ENCODE measurements at places on chromosomes 12 and 14. TPM values are rescaled to one million over a fixed set of nuclear protein-coding genes. Genes with fewer than 3 reads are reported as not detected.

Gene CLBA1
- total RNA-seq: 19.9 TPM

GRCh38 chr14:96265383-96266095 is 9.5 kb downstream of the BDKRB1 start:
- no peak overlapping the region for H3K4me3 ChIP-seq
- no peaks in the 10 kb centered on the region for H3K4me1 ChIP-seq
- DNase-seq: no peak
- H3K27ac ChIP-seq: no peak overlapping the region
- no peaks in the 10 kb centered on the region for H3K36me3 ChIP-seq

GRCh38 chr14:50524731-50525515 is 7.4 kb downstream of the MAP4K5 start:
- H3K4me3 ChIP-seq: no peak overlapping the region
- H3K4me1 ChIP-seq: peaks cover 9% of the 10 kb centered on the region
- no peak for DNase-seq
- H3K27me3 ChIP-seq: no peaks in the 10 kb centered on the region
- no peaks in the 10 kb centered on the region for H3K36me3 ChIP-seq

Gene STYK1
- not detected for total RNA-seq

Gene AJUBA
- total RNA-seq: 18.4 TPM

DNA sequence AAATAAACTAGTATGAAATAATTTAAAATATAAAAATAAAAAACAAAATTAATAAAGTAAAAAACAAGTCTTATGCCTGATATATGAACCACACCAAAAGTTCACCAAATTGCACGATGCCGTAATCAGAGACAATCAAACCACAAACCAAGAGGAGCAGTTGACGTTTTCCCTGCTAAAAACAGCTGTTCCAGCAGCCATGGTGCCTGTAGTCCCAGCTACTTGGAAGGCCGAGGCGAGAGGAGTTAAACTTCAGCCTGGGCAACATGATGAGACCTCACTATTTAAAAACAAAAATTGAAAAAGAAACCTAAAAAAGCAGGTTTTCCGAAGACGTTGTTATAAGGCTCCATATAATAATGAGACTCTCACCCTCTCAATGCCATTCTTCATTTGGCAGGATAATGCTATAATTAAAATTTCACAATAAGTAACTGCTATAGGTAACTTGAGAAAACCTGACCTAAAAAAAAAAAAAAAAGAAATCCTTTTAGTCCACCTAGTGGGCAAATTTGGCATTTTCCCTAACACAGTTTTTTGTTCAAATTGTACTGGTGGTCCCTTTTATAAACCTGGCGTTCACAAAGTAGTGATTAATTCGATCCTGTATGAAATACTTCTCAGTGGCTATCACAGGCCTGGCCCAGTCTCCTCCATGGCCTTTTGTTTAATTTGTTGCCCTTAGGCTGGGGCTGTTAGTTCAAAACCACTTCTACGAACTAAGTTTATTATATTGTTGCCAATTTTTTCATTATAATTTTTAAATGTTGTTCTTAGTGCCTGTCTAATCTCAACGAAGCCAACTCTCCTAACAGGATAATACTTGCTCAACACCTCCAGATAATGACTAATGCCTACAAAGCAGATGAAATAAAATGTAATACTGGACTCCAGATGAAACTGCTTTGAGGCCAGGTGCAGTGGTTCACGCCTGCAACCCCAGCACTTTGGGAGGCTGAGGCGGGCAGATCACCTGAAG is 62.1 kb downstream of the TNFAIP2 start:
- no peaks in the 10 kb centered on the region for H3K27me3 ChIP-seq
- peaks cover 11% of the 10 kb centered on the region for H3K4me1 ChIP-seq
- H3K4me3 ChIP-seq: no peak overlapping the region
- no peaks in the 10 kb centered on the region for H3K36me3 ChIP-seq
- no peak for DNase-seq
- no peak overlapping the region for H3K27ac ChIP-seq

Gene DLGAP5
- total RNA-seq: not detected

- no peak overlapping the region for H3K27ac ChIP-seq
- DNase-seq: no peak
- H3K4me1 ChIP-seq: no peaks in the 10 kb centered on the region
- no peak overlapping the region for H3K4me3 ChIP-seq
These were observed 28.3 kb downstream of the KIF26A start for GRCh38 chr14:104166698-104167097.

GRCh38 chr12:83827193-83827592 is 1085.4 kb downstream of the SLC6A15 start:
- no peak for DNase-seq
- no peaks in the 10 kb centered on the region for H3K27me3 ChIP-seq
- H3K27ac ChIP-seq: no peak overlapping the region
- H3K4me1 ChIP-seq: no peaks in the 10 kb centered on the region

DNA sequence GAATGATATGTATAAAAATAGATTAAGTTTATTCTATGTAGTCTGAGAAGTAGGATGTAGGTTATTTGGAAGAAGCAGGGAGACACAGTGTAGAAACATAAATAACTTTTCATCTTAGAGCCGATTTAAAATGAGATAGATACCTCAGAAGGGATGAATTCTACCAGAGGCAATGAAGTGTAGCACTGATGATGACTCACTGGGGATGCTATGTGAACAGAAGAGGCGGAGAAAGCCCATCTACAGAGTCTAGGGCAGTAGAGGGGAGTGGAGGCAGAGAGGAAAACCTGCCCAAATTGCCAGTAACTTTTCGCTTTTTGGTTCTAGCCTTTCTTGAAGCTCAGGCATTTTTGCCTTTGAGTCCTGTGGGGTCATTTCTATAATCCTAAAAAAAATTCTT is 451.8 kb downstream of the ATP23 start:
- no peaks in the 10 kb centered on the region for H3K4me1 ChIP-seq
- no peak for DNase-seq
- no peak overlapping the region for H3K4me3 ChIP-seq
- H3K27ac ChIP-seq: no peak overlapping the region
- H3K27me3 ChIP-seq: no peaks in the 10 kb centered on the region
- H3K36me3 ChIP-seq: no peaks in the 10 kb centered on the region

Gene NTN4
- total RNA-seq: 11.1 TPM

DNA sequence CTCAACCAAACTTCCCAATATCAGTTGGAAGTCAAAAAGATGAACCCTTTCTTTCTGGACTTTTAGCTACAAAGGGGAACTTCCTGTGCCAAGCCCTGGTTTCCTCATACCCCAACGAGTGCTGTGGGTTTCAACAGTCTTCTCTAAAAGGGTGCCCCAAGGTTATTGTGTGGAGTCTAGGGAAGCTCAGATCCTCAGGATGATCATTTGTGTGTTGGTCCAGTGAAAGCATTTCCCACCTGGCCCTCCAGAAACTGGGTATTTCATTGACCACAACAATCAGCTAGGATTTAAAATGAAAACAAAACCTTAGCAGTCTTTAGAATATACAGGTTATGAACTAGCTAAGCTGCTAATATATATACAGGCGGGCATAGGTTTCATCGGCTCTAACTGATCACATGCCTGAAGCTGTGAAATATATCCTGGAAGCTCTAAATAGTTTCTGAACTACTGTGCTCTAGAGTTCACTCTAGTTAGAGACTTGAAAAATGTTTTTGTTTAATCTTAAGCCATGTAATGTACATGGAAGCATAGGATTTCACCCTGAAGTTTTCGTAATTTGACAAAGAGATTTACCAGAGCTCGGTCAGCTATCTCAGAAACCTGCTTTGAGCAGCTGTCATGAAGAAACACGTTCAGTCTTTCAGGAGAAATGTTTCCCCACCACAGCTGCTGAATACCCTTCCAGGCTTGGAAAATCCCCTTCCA is 29.6 kb downstream of the P2RX4 start:
- H3K4me1 ChIP-seq: no peaks in the 10 kb centered on the region
- H3K27ac ChIP-seq: no peak overlapping the region
- no peaks in the 10 kb centered on the region for H3K27me3 ChIP-seq
- no peak for DNase-seq
- H3K36me3 ChIP-seq: peaks cover 8% of the 10 kb centered on the region

- H3K36me3 ChIP-seq: no peaks in the 10 kb centered on the region
- no peaks in the 10 kb centered on the region for H3K27me3 ChIP-seq
- no peaks in the 10 kb centered on the region for H3K4me1 ChIP-seq
- no peak for DNase-seq
- no peak overlapping the region for H3K27ac ChIP-seq
These were observed 30.9 kb upstream of the KLRF1 start for GRCh38 chr12:9796346-9796745.

DNA sequence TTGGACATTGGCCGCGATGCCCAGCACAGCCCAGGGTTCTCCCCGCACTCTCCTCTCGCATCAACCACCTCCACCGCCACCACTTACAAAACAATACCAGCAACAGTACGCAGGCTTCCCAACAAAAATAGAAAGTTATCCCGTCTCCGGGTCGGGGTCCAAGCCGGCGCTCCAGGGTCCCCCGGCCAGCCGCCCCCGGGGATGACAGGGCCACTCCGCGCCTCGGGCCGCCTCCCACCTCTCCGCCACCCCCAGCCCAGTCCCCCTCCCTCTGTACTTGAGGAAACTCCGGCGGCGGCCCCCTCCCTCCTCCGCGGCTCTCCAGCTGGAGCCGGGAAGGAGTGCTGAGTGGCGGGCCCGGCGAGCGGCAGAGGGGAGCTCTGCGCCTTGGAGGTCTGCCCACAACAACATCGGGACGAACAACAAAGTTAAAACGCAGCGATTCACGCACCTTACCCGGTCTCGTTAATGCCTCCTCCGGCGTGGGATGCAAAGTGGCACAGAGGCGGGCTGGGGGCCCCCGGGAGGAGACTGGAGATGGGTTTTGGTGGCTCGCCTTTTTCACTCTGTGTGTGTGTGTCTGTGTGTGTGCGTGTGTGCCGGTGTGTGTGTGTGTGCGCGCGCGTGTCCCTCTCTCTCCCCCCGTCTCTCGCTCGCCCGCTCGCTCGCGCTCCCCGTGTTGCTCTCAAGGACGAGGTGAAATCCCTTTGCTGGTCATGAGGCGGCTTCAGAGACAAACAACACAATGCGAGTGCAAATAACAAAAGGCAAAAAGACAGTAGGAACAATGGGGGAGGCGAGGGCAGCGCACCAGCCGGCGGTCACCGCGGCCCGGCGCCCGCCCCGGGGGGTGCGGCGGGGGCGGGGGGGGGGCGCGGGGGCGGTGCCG is 386.8 kb downstream of the BCAT1 start:
- no peaks in the 10 kb centered on the region for H3K36me3 ChIP-seq
- peak overlapping the region; percentile 81 for H3K4me3 ChIP-seq
- H3K4me1 ChIP-seq: peaks cover 11% of the 10 kb centered on the region
- H3K27ac ChIP-seq: peak overlapping the region; percentile 93
- peak; percentile 82 for DNase-seq

Gene ADAM21
- not detected for total RNA-seq

GRCh38 chr14:33811721-33812120 is 139.2 kb downstream of the EGLN3 start:
- no peak overlapping the region for H3K27ac ChIP-seq
- H3K27me3 ChIP-seq: no peaks in the 10 kb centered on the region
- H3K4me3 ChIP-seq: no peak overlapping the region
- no peaks in the 10 kb centered on the region for H3K36me3 ChIP-seq

GRCh38 chr12:89424389-89424788 is 72.1 kb upstream of the DUSP6 start:
- no peaks in the 10 kb centered on the region for H3K27me3 ChIP-seq
- H3K4me3 ChIP-seq: no peak overlapping the region
- no peaks in the 10 kb centered on the region for H3K4me1 ChIP-seq
- H3K27ac ChIP-seq: no peak overlapping the region
- H3K36me3 ChIP-seq: no peaks in the 10 kb centered on the region

DNA sequence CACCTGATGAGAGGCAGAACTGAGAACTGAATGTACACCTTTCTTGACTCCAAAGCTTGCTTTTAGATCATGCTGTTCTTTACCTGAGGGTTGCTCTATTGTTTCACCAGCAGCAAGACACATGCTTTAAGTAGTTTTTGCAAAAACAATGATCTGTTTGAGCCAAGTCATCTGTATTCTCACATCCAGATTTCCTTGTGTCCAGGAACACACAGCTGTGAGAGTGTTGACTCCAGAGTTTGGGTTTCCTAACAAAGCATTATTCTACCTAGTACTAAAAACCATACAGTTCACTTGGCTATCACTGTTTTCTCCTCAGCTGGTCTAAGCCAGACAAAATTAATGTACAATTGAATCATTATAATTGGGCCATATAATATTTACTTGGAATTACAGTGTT is 120.4 kb downstream of the STAB2 start:
- DNase-seq: no peak
- no peaks in the 10 kb centered on the region for H3K27me3 ChIP-seq
- no peak overlapping the region for H3K27ac ChIP-seq
- H3K4me1 ChIP-seq: no peaks in the 10 kb centered on the region
- no peaks in the 10 kb centered on the region for H3K36me3 ChIP-seq

DNA sequence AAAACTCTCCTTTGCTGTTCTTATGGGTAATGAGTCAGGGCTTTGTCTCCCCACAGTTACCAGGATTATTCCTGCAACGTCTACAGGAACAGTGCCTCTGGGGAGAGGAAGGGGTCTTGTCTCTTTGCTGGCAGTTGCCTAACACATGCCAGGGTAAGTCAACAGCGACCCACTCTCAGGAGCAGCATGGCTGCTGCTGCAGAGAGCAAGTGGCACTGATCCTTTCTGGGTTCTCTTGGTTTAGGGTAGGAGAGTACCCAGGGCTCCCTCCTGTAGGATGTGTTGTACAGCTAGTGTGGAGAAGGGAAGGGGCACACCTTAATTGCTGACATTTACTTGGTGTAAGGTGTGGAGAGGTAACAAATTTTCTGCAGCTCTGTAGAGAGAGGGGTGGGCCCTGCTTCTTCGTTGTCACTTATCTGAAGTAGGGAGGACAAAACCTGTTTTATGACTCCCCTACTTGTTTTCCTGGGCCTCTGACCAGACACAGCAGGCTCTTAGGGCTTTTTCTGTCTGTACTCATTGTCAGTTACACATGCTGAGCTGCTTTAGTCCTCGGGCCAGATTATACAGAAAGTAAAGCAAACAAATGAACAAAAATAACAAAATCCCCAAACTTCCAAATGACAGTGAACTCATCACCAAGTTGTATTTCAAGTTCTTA is 168.2 kb downstream of the ACSS3 start:
- no peaks in the 10 kb centered on the region for H3K27me3 ChIP-seq
- no peaks in the 10 kb centered on the region for H3K36me3 ChIP-seq
- peak; percentile 14 for DNase-seq
- H3K4me1 ChIP-seq: peaks cover 10% of the 10 kb centered on the region
- peak overlapping the region; percentile 7 for H3K27ac ChIP-seq

- H3K4me1 ChIP-seq: no peaks in the 10 kb centered on the region
- H3K4me3 ChIP-seq: no peak overlapping the region
- H3K27ac ChIP-seq: no peak overlapping the region
- DNase-seq: no peak
These were observed 359.1 kb upstream of the TBX3 start for GRCh38 chr12:115043079-115043478.

Gene MMP17
- 1.5 TPM for total RNA-seq

- no peak overlapping the region for H3K4me3 ChIP-seq
- H3K27ac ChIP-seq: no peak overlapping the region
- DNase-seq: no peak
- no peaks in the 10 kb centered on the region for H3K27me3 ChIP-seq
- no peaks in the 10 kb centered on the region for H3K4me1 ChIP-seq
These were observed 8.7 kb downstream of the OR11H4 start for GRCh38 chr14:20247646-20248246.

- H3K27me3 ChIP-seq: no peaks in the 10 kb centered on the region
- H3K36me3 ChIP-seq: no peaks in the 10 kb centered on the region
- H3K4me3 ChIP-seq: no peak overlapping the region
- no peak overlapping the region for H3K27ac ChIP-seq
- no peaks in the 10 kb centered on the region for H3K4me1 ChIP-seq
- no peak for DNase-seq
These were observed 91.5 kb upstream of the PTGDR start for GRCh38 chr14:52175982-52176502.

Gene RIMBP2
- total RNA-seq: 0.46 TPM
